Activated T-helper 1 cell treated with Interleukin-2 at 50 U/mL for 16 hours (primary cell): ENCODE measurements at places on chromosomes 2 and 18.

GRCh38 chr2:29724282-29724681 lies 197.1 kb downstream of the ALK start:
- DNase-seq, result no peak

- DNase-seq, result no peak
Measured at GRCh38 chr2:60957643-60958042, 59.9 kb upstream of the PEX13 start.

DNA sequence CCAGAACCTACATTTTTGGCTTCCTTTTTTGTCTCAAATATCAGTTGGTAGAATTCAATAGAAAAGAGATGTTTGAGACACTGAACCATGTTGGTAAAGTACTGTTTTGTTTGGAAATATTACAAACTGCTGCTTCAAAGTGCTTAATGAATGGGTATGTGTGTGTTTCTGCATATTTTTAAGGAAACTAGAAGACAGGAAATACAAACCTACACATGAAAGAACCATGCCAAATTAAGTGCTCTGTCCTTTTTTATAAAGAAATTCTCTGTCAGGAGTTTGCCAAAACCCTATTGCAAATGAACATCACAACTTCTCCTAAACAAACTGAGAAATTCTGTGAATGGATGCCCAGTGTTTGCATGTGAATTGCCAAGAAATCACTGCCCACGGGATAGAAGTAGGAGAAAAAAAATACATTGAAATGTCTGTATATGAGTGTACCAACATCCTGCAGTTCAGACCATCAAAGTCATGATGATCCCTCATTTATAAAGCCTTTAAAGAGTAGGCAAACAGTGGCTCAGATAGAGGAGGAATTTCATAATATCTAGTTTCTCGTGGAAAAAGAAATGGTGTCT lies 69.6 kb upstream of the RND3 start:
- DNase-seq, result no peak

DNA sequence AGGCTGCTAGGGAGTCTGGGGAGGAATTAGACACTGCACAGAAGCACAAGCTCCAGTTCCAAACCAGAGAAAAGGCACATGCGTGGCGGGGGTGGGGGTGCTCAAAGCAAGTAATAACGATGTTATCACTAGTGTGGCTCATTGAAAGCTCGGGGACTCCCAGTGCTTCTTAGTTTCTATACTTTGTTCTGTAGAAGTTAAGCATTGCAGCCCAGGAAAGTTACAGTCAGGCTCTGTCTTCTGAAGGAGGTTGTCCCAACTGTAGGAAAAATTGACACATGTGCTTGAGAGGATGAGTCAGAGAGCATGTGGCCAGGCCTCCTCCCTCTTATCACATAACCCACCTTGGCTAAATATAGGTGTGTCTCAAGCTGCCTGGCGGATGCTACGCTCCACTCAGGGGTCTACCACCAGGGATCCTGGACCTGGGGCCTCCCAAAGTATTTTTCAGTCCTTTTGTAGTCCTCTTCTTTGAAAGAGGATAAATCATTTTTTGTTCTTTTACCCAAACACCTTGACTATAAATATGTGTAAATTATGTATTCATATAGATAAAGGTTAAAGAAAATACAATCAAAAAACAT lies 3.8 kb downstream of the GALNT5 start:
- no peak for DNase-seq

GRCh38 chr2:101139495-101139894 lies 11.7 kb downstream of the TBC1D8 start:
- no peak for DNase-seq

GRCh38 chr2:238285653-238286082 lies 2.7 kb downstream of the PER2 start:
- DNase-seq, result no peak

DNA sequence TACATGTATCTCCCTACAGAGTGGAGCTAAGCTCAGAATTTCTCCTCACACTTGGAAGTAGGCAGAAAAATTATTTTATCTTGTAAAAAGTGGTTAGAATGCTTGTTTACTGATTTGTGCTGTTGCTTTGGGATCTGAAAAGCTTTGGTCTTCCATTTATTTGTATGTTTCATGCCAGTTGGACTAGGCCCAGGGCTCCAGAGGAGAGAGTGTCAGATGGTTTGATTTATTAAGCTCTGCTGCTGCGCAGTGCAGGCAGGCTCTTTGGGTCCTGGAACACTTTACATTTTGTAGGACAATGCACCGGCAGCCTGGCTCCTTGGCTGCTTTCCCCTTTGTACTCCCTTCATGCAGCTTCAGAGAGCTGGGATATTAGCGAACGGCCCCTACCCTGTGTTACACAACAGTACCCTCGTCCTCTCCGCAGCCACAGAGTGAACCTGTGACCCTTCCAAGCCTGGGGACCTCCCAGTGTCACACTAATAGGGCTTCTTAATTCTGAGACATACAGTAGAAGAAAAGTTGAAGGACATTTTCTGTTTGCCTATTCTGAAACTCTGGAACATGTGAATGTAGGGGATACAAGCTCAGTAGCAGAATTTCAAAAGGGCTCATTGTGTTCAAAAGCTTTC lies 56.7 kb upstream of the EML6 start:
- no peak for DNase-seq

DNA sequence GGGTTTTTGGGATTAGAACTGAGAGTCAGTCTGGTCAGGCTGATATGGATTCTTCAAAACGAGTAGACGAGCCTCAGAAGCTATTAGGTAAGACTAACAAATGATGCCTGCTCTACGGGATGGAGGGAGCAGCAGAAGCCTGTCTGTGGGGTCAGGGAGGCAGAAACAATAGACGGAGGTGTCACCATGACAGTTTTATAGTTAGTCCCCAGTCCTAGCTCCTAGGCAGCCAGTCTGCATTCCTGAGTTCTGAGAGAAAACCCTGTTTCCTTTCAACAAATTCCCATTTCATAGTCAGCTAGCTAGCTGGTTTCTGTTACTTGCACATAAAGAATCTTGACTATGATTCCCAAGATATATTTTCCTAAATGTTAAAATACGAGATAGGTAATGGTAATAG lies 542.1 kb downstream of the PID1 start:
- no peak for DNase-seq

GRCh38 chr18:37438417-37439180 lies 127.0 kb downstream of the CELF4 start:
- DNase-seq, result no peak

DNA sequence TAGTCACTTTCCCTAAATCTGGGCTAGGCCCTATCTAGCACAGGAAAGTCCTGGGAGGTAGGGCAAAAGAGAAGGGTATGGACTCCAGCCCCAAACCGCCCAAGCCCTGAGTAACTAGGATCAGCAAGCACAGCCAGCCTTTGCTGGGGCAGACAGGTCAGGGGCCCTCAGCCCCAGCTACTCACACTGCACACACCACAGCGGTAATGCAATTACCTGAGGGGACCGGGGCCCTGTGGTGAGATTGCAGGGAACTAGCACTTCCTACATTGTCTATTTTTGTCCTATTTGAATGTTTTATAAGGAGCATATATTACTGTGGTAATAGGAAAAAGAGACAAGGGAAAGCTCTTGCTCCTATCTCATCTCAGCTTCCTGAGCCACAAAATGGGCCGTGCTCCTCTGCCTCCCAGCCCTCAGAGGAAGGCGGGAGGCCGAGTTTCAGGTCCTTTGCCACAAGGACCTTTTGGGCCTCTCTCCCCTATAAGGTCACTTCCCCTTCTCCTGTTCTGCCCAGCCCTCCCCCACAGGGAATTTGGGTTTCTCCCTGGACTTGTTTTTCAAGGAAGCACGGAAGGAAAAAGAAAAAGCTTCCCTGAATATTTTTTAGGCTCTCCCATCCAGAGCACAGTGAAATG lies 20.5 kb downstream of the RAB11FIP5 start:
- no peak for DNase-seq

DNA sequence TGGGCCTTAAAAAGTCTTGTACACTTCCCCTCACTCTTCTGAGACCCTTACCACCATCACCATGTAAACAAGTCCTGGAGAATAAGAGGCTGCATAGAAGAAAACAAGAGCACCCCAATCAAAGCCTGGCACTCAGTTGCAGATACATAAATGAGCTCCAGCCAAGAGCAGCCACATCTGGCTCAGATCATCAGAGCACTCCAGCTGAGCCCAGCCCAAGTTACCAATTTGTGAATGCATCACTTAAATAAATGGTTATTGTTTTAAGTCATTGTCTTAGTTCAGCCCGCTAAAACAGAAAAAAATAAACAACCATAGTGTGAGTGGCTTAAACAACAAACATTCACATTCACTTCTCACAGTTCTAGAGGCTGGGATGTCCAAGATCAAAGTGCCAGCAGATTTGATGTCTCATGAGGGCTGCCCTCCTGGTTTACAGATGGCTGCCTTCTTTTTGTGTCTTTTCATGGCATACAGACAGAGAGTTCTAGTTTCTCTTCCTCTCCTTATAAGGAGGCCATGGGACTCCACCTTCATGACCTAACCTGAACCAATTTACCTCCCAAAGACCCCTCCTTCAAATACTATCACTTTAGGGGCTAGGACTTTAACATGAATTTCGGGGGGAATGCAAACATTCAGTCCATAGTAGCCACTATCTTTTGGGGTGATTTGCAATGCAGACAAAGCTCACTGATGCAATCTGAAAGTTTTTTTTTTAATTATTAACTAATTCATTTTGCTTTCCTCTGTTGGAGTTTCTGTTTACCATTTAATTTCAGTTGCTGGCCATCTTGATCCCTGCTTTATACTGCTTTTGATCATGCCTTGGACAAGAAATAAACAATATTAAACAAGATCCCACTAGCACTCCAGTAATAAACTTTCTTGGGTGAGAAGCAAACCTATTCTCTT lies 187.5 kb upstream of the ACVR2A start:
- no peak for DNase-seq

- DNase-seq, result no peak
Measured at GRCh38 chr2:129717560-129718130, 261.8 kb upstream of the RAB6C start.

DNA sequence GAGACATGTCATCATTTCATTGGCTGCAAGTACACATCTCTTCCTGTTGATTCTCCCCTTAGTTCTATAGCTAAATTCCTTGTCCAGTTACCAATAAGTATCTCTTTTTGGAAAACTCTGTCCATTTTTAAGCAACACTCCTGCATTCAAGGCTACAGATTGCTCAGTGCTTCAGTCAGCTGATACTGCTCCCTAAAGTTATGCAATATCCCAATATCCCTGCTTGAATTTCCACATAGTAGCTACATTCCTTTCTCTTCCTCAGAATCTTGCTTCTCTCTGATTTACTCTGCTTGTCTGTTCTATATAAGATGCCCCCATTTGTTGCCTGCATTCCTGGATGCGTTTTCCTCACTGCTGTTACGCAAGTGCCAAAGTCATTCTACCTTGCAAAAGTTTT lies 109.8 kb downstream of the PARD3B start:
- no peak for DNase-seq

GRCh38 chr18:79695269-79695668 lies 15.7 kb downstream of the CTDP1 start:
- DNase-seq, result no peak

DNA sequence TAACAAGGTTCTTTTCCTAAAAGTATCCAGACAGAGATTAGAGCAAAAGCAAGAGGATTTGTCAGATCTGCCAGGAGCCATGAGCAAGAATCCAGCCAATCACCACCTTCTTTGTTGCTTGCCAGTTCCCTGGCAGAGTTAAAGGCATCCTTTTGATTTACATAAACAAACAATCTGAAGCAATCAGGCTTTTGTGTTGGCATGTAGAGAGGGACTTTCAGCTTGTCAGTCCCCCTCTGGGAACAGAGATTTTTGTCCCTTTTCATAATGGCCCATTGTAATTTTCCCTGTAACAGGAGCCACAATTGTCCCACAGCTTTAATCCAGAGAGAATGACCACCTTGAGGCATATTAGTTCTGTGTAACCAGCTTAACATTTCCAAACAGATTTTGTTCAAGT lies at the start of gene ERMN:
ERMN (minus strand) TSS at position 39 of the 400 bp plus-strand sequence. CDS start 182 bp downstream, outside the sequence.
- no peak for DNase-seq

- DNase-seq, result no peak
Measured at GRCh38 chr2:179165356-179166000, 99.2 kb downstream of the SESTD1 start.

DNA sequence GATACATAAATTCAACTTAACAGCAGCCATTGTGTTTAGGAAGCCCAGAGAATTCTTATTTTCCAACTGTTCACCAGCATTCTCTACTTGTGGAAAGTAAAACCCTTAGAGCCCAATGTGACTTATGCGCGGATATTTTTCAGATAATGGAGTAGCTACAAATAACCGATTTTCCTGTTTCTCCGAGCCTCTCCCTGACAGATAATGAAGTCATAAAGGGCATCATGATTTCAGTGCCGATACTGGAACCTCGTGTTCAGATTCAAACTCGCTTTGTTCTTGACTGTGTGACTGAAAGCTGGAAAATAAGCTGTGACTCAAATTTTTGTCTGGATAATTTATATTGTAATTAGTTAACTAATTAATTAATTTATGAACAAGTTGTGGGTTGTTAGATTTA lies 228.2 kb downstream of the VAPA start:
- no peak for DNase-seq

- DNase-seq, result no peak
Measured at GRCh38 chr2:12347066-12347493, 369.7 kb upstream of the TRIB2 start.

DNA sequence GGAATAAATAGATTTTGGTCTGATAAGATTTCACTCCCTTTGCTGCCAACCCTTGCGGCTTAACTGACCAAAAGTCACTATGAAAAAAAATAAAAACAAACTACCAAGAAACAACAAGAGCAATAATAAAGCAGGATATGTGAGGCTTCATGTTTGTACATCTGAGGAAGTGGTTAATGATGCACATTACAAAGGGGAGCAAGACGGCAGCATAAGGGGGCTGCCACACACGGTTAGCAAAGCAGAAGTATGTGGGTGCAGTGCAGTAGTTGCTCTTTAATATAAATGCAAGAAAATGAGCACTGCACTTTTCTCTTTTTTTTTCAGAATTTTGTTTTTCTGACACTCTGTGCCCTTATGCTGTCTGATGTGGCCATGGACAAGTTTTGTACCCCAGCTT lies 377.1 kb upstream of the CNTNAP5 start:
- DNase-seq, result no peak

GRCh38 chr18:21300908-21301200 lies 58.8 kb downstream of the GREB1L start:
- no peak for DNase-seq

- no peak for DNase-seq
Measured at GRCh38 chr2:17815468-17816184, 634 bp upstream of the MSGN1 start.

DNA sequence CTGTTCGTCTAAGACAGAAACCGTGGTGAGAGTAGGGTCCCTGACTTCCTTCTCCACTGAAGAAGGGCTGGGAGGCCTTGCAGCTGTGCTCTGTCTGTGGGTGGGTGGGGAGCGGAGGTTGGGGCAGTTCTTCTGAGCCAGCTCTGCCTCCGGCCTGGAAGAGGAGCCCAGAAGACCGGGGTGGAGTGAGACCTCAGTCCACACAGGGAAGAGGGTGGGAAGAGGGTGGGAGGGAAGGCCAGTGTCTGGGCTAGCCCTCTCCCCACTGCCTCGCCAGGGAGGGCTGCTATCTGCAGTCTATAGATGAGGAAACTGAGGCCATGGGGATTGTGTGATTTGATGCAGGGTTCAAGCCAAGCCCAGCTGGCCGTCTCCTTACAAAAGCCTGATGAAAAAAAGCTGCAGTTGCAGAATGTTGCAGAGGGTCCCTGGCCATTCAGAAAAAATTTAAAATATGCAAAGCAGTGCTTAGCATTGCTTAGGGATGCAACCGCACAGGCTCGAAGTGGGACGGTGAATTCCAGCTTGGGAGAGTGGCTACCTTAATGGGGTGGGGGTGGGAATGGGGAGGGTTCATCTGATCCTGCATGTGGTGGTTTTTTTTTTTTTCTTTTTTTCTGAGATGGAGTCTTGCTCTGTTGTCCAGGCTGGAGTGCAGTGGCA lies 181.6 kb upstream of the HS6ST1 start:
- no peak for DNase-seq

GRCh38 chr2:3446381-3446780 lies 66.9 kb downstream of the TRAPPC12 start:
- no peak for DNase-seq
